ENCODE measurements at places on chromosomes 7 and 10.
A peak's percentile ranks its signal among the peaks of the same experiment; 100 is the strongest.

DNA sequence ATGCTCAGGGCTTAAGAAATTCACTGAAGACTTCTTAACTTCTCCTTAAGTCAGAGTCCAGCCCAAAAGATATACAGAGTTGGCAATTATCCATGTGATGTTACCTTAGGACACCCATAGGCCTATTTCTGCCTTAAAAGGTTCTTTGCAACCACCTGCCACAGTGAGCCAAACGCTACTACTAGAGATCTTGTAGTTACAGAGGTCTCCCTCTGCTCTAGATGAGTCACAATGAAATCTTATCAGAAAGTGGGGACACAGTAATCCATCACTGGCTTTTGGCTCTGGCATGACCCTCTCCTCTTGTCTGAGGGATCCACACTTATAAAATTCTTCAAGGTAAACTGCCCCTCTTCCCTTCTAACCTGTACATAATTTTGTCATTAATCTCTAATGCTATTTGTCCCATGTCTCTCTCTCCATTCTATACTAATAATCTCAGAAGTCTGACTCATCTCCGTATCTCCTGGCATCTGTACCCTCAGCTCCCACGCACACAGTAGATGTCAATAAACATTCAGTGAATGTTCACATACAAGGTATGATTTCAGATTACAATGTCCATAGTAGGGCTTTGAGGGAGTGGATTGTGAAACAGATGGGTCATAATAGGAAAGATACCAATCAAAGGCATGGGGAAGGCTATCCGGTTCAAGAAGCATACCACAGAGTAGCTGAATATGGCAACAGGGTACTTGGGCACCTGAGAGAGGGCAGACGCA is 112.1 kb downstream of the SGMS1 start:
- no peak for DNase-seq

GRCh38 chr10:92816091-92816531 is 32.2 kb upstream of the EXOC6 start:
- DNase-seq = no peak

DNA sequence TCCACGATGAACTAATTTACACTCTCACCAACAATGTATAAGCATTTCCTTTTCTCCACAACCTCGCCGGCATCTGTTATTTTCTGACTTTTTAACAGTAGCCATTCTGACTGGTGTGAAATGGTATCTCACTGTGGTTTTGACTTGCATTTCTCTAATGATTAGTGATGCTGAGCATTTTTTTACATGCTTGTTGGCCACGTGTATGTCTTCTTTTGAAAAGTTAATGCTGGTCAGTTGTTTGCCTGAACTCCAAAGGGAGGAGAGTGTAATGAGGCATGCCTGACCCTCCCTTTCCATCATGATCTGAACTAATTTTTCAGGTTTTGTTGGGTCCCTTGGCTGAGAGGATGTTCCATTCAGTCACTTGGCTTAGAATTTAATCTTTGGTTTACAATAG is 50.7 kb upstream of the SVIL start:
- no peak for DNase-seq

GRCh38 chr10:63884426-63884825 is 363.2 kb downstream of the REEP3 start:
- DNase-seq = no peak

DNA sequence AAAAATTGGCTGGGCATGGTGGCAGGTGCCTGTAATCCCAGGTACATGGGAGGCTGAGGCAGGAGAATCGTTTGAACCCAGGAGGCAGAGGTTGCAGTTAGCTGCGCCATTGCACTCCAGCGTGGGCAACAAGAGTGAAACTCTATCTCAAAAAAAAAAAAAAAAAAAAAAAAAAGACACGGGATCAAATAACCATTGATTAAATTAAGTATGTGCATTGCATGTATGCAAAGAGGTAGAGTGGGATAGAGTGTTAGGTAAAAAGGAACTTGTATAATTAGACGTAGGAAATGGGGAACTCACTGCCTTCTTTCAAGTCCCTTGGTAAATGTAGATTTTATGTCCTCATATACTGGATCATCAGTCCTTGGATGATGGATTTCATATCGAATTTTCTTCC is 13.1 kb downstream of the VCL start:
- no peak for DNase-seq

DNA sequence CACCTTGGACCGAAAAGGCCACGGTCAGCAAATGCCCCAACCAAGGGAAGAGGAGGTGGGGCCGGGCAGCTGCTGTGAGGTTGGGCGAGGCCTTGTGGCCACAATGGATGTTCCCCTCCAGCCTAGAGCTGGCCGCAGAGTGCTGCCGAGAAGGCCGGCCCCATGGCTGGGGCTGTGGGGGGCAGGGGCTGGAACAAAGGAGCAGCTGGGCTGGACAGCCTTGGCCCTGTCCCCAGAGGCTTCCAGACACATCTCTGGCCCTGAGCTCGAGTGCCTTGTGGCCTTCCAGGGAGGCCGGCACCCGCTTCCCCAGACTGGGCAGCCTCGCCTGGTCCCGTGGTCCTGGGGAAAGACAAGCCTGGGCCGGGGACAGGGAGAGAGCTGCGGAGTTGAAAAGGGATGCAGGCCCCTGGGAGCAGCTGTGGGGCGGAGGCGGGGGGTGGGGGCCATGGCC is 88.0 kb downstream of the PDGFA start:
- no peak for DNase-seq

DNA sequence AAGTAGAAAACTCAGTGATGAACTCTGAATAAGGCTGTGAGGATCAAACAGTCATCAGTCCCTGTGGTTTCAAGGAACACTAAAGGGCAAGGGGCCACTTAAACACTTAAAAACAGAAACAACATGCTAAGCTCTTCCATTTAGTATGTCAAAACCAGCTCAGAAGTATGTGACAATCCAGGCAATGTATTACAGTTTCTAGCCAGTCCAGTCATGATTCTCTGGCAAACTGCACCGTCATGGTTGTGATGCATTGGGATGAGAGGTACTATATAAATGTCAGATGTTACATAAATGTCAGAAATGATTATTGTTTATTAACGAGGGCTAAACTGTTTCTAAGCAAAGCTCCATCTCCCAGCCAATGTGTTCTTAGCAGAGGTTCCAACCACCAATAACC is 4.7 kb upstream of the CREB5 start:
- no peak for DNase-seq

GRCh38 chr10:30784897-30785605 is 155.5 kb upstream of the LYZL2 start:
- no peak for DNase-seq

DNA sequence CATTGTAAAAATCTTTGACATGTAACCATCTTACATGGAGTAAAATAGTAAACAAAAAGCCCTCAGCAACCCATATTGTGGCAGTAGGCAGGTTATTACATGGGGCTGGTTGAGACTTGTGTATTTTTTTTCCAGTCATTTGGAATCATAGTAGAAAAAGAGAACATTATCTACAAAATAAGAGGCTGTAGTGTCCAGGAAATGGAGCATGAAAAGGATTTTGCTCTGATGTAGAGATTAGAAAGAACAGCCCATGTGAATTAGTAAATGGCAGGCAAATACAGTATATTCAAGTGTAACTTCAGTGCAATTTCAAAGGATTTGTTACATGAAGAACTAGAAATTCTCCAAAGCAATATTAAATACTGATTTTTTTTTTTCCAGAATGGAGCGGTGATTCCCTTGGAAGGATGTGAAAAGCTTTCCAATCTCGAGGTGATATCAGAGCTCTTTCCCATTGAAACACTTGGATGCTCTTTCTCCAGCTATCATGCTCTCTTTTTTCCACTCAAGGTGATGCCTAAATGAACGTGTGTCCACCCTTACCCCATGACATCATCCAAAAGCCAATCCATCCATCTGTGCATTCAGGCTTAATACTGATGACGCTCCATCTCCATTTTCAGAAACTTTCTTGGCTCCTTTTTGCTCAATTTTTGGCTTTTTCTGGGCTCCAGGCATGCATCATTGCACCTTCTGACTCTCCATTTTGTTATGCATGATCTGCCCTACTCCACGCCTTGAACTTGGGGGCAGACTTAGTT is 1034.7 kb downstream of the TYW1 start:
- no peak for DNase-seq

DNA sequence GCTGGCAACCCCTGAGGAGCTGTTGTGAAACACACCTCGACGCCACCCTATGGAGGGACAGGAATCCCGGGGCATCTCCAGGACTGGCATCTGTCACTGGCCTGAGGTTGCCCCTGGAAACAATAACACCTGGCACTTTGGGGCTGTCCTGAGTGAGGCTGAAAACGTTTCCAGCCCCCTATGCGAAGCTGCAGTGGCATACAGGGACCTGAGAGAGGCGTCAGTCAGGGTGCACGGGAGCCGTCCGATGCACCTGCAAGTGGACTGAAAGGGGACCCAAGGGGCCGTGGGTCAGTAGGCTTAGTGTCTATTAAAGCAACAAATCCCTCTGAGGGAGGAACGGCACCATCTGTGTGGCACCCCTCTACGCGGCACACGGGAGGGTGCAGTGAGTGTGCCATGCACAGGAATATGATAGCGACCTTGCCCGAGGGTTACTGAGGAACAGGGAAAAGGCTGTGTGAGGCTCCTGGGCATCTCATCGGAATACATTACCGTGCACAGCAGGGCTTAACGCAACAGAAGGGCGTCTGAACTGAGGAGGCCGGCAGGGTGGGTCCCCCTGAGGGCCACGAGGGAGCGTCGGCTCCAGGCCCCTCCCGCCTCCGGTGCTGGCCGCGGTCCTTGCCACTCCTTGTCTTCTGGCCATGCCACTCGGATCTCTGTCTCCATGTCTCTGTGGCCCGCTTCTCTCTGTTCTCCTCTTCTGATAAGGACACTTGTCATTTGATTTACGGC is 50.4 kb downstream of the FOXL3 start:
- DNase-seq = no peak

GRCh38 chr7:88037050-88037449 is 103.0 kb downstream of the ADAM22 start:
- no peak for DNase-seq

DNA sequence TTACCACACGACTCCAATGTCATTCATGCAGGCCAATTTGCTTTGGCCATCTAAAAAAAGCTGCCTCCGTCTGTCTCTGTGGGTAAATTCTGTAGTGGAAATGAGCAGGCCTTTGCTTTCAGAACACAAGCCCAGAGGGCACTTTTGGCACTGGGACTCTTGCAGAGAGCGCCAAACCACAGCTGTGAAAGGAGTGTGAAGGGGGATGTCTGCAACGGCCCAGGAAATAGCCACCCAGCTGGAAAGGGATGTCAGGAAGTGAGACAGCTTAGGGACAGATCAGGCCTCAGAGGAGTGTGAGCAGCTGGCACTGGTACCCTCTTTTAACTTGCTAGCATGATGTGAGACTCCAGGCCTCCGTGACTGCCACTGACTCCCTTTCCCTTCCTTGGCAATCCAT is 152.4 kb downstream of the DKK1 start:
- DNase-seq = no peak

- DNase-seq = no peak
Observed at GRCh38 chr10:43396061-43396927, 12.7 kb downstream of the HNRNPF start.

DNA sequence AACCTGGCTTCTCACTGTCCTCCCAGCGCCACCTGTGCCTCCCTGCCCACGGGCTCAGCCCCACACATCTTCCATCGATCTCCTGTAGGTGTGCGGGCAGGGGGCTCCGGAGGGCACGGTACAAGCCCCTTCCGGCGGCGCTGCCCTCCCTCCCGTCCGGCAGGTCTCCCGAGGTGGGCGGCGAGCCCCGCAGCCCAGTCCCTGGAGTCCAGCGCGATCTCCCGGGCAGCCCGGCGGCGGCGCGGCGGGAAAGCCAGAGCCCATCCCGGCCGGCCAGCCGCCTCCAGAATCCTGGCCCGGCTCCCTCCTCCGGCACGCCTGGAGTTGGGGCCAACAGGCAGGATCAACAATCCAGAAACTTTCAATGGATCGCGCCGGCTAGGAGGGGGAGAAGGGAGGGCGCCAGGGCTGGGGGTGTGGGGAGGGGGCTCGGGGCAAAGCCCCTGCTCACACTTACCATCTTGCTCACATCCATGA is 100.1 kb downstream of the HIP1 start:
- DNase-seq = no peak

DNA sequence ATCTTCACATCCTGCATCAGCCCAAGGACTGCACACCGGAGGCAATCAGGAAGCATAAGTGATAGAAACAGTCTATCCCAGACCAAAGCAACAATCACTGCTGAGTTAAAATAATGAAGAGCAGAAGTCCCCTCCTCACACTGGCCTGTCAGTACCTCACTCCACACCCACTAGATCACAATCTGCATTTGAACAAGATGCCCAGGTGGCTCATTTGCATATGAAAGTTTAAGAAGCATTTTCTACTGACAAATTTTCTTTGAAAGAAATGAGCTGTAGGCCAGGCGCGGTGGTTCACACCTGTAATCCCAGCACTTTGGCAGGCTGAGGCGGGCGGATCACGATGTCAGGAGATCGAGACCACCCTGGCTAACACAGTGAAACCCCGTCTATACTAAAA is 77.4 kb downstream of the CUL2 start:
- no peak for DNase-seq

DNA sequence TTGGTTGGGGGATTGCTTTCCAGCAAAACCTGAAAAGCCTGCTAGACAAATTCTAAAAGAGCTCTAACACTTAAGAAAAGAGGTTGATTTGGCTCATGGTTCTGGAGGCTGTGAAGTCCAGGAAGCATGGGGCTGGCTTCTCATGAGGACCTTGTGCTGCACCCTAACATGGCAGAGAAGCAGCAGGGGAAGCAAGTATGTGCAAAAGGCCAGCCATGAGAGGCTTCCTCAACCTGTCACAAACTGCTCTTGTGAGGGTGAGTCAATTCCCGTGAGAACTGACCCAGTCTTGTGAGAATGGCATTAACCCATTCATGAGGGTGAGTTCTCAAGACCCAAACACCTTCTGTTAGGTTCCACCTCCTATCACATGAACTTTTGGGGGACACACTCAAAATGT is 54.3 kb upstream of the IGFBP3 start:
- no peak for DNase-seq

- peak; percentile 24 for DNase-seq
Observed at GRCh38 chr10:101291331-101292193, 62.3 kb upstream of the LBX1 start.

- DNase-seq = no peak
Observed at GRCh38 chr7:37038706-37039105, 314.4 kb upstream of the AOAH start.

DNA sequence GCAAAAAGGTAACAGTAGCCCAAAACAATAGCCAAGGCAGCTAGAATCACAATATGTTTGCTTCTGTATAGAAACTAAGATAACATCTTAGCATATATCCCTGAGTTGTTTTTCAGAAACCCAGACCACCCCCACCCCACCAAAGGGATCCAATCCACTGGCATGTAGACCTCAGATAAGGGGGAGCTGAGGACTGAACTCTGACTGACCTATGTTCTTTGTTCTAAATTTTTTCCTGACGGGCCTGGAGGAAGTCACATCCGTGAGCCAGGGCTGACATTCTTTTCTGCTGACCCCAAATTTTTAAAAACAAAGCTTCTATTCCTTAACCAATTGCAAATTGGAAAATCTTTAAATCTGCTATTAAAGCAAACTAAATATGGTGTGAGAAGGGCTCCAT is 493.9 kb upstream of the IGFBP3 start:
- DNase-seq = no peak

- no peak for DNase-seq
Observed at GRCh38 chr10:62636825-62637248, 167.7 kb upstream of the ADO start.

All from forelimb muscle (tissue), 1 donor.